ENCODE measurements at places on chromosomes 7 and 10.
A peak's percentile ranks its signal among the peaks of the same experiment; 100 is the strongest.

DNA sequence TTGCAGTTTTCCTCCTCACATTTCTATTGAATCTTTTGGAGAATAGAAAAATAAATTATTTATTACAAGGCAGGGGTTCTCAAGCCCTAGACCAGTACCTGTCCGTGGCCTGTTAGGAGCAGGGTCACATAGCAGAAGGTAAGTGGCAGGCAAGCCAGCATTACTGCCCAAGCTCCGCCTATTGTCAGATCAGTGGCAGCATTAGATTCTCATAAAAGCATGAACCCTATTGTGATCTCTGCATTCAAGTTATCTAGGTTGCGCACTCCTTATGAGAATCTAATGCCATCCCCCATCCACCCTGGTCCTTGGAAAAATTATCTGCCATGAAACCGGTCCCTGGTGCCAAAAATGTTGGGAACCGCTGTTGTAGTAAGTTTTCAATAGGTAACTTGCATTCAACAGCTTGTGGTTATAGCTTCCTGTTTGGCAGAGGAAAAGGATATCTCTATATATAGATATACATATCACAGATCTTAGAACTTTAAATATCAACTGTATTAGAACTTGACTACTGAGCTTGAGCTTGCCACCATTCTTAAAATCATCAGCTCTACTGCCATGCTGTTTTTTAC lies 165.1 kb downstream of the AHR start:
- no peak for DNase-seq

DNA sequence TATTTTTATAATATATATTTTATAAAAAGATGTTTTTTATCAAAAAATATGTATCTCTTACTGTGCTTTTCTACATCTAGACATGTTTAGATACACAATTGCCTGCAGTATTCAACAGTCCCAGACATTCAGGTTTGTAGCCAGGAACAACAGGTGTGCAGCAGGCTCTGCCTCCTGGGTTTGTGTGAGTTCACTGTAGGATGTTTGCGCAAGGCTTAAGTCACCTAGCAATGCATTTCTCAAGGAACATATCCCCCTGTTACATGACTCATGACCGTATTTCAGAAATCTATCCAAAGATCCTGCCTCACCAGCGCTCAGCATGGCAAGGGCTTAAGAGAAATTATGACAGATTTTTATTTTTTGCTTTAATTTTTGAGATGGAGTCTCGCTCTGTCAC lies 41.5 kb downstream of the PITRM1 start:
- peak; percentile 73 for DNase-seq

GRCh38 chr7:498678-499641 lies 20.7 kb downstream of the PDGFA start:
- DNase-seq = no peak

DNA sequence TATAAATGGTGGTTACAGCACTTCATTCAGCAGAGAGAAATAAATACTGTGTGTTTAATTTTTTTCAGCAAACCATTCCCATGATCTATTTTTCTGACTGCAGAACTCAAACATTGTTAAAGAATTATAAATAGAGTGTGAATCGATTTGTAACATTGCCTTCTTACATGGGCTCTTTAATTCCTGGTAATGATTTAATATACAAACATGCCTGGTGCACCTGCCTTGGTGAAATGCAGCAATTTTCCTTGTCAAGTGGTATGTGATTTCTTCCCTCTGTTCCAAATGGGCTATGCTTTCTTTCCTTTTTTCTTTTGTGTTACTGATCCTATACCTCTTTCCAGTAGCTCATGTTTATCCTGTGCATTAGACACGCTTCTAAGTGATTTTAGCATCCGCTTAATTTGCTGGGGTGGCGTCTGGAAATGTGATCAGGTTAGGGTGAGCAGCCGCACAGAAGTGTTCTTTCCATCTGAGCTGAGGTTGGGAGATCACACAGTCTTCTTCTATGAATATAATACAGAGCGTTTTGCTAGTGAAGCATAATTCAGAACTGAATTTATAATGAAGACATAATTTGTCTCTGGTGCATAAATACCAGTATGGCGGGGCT lies 94.3 kb upstream of the ITGB1 start:
- DNase-seq = no peak

DNA sequence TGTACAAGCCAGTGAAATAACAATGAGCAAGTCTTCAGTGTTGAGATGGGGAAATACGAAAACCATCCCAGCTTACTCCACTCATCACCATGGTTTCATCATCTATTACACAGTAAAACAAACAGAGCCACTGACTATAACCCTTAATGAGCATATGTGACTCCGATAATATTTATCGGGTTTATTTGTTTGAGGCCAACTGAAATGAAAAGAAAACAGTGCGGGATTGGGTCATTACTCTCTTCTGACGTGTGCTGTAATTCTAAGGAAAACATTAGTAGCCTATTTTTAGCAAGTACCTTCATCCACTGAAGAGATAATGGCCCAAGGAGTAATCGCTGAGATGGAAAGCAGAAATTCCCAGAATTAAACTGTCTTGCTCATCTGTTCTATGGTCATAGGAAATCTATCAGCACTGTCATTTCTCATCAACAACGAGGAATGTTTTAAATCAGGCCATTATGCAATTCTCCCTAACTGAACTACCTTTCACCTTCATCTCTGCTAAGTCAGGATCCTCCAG lies 716.5 kb downstream of the INHBA start:
- no peak for DNase-seq

GRCh38 chr7:128166603-128167041 lies 74.5 kb upstream of the LEP start:
- DNase-seq = peak; percentile 50

GRCh38 chr7:151756076-151756731 lies 120.7 kb downstream of the PRKAG2 start:
- no peak for DNase-seq

- no peak for DNase-seq
Observed at GRCh38 chr7:91473619-91474018, 209.4 kb downstream of the FZD1 start.

DNA sequence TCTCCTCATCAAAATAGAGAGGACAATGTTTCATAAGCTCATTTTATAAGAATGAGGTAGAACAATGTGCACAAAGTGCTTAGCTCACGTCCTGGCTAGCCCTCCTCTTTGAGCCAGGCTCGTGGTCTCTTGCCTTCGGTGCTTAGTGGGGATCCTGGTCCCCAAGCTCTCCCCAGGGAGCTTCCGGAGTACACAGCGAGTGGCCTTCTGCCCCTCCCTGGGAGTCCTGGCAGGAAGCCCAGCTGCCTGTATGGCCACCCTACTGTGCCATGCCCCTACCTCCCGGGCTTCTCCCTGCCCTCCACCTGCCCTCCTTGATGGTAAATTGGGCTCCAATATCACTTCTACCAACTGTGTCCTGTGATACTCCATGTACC lies 868 bp downstream of the MYO1G start:
- peak; percentile 85 for DNase-seq

DNA sequence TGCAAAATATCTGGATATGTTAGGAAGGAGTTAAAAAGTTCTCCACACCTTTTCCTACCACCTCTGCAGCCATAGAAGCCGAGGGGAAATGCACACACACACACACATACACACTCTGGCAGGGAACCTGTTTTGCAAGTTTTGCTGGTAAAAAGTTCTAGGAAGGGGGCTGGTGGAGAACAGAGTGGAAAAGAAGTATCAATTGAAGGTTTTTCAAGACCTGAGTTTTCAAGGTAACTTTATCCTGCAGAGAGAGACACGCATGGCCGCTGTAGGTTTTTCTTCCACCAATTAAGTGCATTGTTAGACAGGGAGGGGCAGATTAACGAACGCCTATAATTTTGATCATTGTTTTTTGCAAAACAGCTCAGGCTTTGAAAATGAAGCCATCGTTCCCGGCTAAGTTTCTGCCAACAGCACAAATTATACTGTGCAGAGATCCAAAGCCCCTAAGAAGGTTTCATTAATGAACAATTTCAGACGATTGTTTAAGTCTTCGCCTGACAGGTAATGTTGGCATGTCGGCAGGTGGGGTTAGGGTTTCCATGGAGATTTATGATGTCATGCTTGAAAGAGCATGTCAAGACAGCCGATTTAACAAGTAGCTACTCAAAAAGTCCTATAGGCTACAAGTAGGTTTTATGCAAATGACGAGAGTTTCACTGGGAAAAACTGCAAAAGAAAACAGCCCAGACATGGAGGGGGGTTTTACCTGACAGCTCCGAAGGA lies 29.7 kb downstream of the KIAA1217 start:
- no peak for DNase-seq

DNA sequence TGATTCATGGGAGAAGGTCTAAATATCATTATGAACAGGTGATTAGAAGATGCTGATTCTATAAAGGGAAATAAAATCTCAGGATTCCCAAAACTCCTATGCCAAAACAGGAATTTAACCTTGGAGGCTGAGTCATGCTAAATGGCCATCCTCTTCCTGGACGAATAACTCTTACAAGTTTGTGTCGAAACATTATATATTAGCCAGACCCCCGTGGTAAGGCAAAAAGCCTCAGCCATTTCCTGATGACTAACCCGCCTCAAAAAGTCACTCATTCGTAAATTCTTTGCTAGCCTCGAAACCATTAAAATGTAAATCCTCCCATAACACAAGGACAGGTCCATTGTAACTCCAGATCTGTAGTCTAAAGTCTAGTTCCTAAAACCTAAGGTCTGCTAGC lies 32.0 kb downstream of the CUL2 start:
- no peak for DNase-seq

- peak; percentile 16 for DNase-seq
Observed at GRCh38 chr10:33155720-33156638, 178.5 kb downstream of the NRP1 start.

DNA sequence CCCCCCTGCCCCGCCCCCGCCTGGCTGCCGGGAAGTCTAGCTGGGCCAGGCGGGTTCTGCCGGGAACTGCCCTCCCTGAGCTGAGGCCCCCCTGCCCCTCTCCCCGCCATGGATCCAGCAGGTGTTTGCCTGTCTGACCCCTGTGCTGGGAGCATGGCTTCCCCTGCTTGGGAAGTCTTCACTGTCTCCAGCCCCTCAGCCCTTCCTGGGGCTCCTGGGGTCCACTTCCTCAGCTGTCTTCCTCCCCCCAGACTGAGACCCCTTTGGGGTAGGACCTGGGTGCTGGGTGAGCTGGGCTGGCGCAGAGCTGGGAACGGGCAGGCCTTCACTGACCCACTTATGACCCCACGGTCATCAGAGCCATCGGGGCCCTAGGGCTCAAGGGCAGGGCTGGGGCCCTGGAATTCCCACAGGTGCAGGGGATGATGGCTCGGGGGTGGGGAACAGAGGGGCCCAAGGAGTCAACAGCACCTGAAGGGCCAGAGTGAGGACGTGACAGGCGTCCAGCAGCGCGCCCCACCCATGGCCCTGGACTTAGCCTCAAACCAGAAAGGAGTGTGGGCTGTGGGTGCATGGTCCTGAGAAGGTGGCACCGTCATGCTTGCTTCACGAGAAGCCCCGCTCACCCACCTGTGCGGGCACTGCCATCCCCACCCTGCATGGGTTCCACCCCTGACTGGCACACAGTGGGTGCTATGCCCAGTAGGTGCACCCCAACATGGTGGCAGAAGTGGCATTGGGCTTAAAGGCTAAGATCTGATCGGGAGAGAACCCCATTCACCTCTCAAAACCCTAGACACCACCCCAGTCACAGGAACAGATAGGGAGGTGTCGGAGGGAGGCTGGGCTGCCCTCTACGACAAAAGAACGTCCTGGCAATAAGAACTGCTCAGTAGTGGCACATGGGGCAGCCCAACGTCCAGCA lies 16.2 kb upstream of the TNRC18 start:
- DNase-seq = no peak

GRCh38 chr7:148670374-148670773 lies 28.3 kb upstream of the CUL1 start:
- no peak for DNase-seq

GRCh38 chr10:124010024-124010423 lies 83.4 kb downstream of the CHST15 start:
- DNase-seq = no peak

DNA sequence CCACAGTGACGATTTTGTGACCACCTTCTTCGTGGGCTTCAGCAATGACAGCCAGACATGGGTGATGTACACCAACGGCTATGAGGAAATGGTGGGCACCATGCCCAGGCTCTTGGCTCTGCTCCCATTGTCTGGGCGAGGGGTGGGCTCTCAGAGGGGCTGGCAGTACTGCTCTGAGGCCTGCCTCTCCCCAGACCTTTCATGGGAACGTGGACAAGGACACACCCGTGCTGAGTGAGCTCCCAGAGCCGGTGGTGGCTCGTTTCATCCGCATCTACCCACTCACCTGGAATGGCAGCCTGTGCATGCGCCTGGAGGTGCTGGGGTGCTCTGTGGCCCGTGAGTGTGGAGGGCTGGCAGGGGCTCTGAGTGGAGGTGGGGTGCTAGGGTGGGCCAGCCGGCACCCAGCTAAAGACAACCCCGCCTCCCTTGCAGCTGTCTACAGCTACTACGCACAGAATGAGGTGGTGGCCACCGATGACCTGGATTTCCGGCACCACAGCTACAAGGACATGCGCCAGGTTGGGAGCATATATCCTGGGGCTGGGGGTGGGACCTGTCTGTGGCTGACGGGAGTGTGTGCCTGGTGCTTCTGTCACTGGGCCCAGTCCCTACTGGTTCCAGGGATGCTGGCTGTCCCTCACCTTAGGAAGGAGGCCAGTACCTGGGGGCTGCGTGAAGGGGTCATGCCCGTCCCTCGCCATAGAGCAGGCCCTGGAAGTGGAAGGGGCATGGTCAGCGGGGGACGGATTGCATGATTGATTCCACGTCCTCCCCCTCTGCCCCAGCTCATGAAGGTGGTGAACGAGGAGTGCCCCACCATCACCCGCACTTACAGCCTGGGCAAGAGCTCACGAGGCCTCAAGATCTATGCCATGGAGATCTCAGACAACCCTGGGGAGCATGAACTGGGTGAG lies 6.8 kb downstream of the AEBP1 start:
- no peak for DNase-seq

GRCh38 chr7:27670676-27671075 lies 8.0 kb upstream of the HIBADH start:
- DNase-seq = no peak

- peak; percentile 55 for DNase-seq
Observed at GRCh38 chr10:121526801-121527221, 71.4 kb downstream of the FGFR2 start.

DNA sequence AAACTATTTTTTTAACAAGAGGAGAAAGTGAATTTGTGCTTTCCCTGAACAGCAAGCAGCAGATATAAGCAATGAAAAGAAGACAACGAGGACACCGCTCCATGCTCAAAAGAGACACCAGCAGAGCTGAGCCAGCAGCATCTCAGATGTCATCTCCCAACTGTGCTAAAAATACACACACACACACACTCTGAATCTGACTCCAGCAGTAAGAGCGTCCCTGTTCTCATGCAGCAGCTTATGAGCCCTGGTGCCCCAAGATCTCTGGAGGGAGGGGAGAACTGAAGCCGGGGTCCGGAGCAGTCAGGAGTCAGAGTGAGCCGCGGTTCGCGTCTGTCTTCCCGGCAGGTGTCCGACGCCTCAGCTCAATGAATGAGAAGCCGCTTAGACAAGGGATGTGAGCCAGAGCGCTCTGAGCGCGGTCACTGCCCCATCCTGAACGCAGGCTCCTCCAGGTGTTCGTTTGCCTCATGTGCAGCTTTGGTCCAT lies 49.2 kb downstream of the SVIL start:
- peak; percentile 73 for DNase-seq

All from NCI-H146 (cell line).